Lower leg skin (tissue), 4 donors: ENCODE measurements at places on chromosomes 12 and 14.

DNA sequence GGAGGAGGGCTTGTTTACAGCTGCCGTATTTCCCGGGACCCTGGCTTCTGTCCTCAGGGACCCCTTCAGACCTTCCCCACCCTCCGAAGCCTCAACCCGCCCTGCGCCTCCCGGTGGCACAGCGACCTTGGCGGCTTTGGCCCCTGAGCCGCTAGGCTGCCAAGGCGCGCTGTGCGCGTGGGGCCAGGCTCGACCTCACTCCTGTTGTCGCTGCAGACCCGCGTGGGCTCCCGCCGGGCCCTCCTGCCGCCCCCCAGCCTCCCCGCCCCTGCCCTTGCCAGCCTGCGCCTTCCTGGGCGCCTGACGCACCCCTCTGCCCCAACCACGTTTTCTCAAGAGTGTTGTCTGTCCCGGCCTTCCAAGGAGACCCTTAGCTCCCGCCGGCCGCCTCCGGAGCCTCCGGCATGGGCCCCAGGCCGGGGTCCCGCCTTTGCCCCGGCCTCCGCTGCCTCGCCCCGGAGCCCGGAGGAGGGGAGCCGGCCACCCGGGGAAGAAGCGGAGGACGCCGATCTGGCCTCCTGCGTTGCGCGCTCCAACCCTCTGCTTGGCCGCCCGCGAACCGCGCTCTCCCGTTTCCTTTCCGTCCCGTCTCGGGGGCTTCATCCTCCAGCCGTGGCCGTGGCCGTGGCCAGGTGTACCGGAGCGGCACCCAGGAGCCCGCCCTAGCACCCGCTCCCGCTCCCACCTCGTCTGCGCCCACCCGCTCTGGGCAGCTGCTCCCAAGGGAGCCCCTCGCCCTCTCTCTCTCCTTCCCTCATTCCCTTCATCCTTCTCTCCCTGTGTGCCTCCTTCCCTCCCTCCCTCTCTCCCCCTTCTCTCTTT, 19.9 kb downstream of the PPP2R5C start:
- peak; percentile 87 for DNase-seq

DNA sequence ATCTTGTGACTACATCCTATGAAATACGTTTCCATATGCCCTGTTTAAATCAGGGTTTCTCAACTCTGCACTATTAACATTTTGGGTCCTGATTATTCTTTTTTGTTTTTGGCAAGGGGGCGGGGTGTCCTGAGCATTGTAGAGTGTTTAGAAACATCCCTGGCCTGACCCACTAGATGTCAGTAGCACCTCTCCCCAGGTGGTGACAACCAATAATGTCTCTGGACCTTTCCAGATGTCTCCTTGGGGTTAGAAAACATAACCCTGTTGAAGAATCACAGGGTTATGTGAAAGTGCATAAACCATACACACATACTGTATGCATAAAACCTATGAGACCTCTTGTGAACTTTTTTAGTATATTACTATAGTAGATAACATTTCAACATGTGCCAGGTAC, 1.4 kb downstream of the ACAD10 start:
- no peak for DNase-seq

GRCh38 chr12:17134315-17134714, 528.4 kb upstream of the LMO3 start:
- no peak for DNase-seq

- no peak for DNase-seq
Observed at GRCh38 chr14:92601757-92602417, 88.3 kb downstream of the RIN3 start.

DNA sequence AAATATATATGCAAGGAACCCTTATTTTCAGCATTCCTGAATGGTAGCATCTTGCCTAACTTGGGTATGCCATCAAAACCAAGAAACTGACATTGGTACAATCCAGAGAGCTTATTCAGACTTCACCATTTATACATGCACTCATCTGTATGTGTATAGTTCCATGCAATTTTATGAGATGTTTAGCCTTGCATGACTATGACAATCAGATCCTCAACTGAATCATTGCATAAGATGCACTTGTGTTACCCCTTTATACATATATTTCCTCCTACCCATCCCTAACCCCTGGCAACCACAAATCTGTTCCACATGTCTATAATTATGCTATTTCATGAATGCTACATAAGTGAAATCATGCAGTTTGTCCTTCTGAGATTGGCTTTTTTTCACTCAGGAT, 37.0 kb upstream of the PPFIBP1 start:
- DNase-seq, result no peak

DNA sequence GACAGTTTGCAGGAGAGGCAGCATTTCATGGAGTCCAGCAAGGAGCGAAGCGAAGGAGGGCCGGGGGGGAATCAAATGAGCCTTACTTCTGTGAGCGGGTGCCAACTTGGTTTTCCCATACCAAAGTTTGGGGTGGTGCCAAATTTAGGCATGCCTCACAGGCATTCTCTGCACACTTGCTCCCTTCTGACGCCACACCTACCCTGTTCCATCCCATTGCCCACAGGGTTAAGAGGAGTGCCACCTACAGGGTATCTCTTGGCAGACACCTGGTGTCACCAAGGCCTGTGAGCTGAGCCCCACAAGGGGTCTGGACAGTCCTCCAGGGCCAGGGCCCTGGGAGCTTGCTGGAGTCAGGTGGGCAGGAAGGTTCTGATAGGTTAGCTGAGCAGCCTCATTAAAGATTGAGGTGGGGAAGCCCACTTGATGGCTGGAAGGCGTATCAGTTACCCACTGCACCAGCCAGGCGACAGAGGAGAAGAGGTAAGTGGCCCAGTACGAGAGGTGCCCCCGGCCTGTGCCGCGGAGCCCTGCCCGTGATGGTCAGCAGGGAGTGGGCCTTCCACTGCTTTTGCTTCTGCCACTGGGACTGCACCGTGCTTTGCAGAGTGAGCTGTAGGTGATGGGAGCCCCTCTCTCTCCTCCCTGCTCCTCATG, 45.2 kb downstream of the DEGS2 start:
- DNase-seq, result no peak

- peak; percentile 80 for DNase-seq
Observed at GRCh38 chr12:131456301-131457027, 254.4 kb upstream of the SFSWAP start.

DNA sequence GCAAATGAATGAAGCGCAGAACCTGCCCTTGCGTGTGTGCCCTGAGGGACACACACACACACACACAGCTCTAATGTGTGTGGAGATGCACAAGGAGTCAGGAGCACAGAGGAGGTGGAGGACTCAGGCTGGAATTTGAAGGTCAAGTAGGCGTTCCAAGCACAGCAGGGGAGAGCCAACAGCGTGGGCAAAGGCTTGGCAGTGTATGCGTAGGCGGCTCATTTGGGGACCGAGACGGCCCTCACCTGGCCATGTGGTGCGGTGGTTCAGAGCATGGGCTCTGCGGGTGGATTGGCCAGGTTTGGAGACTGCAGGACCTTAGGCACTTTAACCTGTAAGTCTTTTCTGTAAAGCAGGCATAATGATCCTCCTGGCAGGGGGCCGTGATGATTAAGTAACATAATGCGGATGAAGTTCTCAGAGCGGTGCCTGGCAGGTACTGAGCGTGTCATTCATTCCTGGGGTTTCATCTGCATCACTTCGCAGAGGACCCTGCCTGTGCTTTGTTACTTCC, 69.5 kb upstream of the SLC24A4 start:
- DNase-seq, result no peak

GRCh38 chr12:50520416-50521207, 15.8 kb downstream of the DIP2B start:
- no peak for DNase-seq

DNA sequence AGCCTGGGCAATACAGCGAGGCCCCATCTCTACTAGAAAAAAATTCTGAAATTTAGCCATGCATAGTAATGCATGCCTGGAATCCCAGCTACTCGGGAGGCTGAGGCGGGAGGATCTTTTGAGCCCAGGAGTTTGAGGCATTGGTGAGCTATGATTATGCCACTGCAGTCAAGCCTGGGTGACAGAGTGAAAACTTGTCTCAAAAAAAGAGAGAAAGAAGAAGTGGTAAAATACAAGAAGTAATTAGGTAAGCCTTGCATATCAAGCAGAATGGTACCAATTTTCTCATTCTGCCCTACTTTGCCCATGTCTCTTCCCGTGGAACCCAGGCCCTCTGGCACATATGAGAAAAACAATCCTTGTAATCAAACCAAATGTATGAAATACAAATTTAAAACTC, 70.7 kb downstream of the SUSD6 start:
- DNase-seq, result peak; percentile 13

DNA sequence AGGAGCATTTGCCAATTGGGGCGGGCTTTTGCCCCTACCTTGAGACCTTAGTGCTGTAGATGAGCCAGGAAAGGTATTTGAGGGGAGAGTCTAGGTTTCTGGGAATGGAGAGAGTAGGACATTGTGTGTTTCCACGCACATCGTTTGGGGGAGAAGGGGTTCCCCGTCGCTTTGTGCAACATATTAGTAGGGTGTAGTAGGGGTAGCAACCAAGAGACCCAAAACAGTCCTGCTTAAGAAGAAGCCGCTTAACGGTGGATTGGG, 694 bp upstream of the PTGES3 start:
- no peak for DNase-seq

- DNase-seq, result no peak
Observed at GRCh38 chr12:66409195-66409871, 107.0 kb downstream of the HELB start.

DNA sequence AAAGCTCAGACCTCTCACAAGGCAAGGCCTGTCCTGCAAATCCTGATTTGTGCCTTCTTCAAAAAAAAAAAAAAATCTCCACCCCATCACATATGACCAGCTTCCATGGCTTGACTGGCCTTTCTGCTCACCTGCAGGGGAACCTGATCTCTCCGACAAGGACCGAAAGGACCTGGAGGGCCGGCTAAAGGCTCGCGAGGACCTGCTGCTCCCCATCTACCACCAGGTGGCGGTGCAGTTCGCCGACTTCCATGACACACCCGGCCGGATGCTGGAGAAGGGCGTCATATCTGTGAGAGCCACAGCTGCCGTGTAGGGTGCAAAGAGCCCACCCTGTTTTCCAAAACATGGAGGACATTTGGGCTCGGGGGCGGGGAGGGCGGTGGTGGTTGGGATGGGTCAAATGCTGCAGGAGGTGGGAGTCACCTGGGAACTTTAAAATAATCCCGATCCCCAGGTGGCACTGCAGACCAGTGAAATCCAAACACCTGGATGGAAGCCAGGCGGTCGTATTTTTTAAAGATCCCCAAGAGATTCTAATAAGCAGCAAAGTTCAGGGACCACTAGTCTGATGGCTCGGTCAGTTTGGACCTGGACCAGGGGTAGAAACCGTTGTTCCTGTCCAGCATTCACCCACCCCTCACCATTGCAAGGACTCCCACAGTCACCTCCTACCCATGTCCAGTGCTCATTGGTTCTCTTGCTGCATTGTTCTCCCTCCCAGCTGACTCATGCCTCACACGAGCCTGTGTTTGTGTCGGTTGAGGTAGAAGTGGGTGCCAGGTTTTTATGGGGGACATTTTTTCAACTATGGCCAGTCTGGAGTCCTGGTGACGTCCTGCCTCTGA, 44.8 kb downstream of the FOXN4 start:
- peak; percentile 93 for DNase-seq

- DNase-seq, result no peak
Observed at GRCh38 chr14:104392001-104392395, 187.6 kb upstream of the C14orf180 start.

- DNase-seq, result no peak
Observed at GRCh38 chr12:102871014-102871413, 46.0 kb downstream of the PAH start.

GRCh38 chr14:82230748-82231147, 697.1 kb upstream of the SEL1L start:
- no peak for DNase-seq

- DNase-seq, result no peak
Observed at GRCh38 chr12:54572881-54573280, 15.6 kb downstream of the PPP1R1A start.

- no peak for DNase-seq
Observed at GRCh38 chr12:22967171-22967570, 342.2 kb downstream of the ETNK1 start.

- no peak for DNase-seq
Observed at GRCh38 chr12:85798122-85798521, 38.1 kb downstream of the RASSF9 start.

DNA sequence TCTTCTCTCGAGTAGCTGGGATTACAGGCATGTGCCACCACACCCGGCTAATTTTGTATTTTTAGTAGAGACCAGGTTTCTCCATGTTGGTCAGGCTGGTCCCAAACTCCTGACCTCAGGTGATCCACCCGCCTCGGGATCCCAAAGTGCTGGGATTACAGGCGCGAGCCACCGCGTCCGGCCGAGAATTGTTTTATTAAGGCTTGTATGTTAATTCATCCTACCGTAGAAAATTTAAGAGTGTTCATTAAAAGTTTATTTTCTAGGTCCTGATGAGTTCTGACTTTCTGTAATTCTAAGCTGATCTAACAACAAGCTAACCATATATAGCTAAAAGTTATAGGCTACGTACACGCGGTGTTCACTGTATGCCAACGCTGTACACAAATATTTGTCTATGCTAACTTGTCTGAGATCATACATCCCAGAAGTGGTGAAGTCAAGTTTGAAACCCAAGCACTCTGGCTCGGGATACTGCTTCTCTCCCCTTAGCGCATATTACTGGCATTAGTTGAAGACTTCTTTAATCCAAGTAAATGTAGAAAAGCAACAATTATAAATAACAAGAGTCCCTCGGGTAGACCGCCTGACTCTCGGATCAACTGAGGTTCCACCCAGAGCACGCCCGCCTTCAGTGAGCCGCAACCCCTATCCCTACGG, 570 bp upstream of the MRPS35 start:
- no peak for DNase-seq

DNA sequence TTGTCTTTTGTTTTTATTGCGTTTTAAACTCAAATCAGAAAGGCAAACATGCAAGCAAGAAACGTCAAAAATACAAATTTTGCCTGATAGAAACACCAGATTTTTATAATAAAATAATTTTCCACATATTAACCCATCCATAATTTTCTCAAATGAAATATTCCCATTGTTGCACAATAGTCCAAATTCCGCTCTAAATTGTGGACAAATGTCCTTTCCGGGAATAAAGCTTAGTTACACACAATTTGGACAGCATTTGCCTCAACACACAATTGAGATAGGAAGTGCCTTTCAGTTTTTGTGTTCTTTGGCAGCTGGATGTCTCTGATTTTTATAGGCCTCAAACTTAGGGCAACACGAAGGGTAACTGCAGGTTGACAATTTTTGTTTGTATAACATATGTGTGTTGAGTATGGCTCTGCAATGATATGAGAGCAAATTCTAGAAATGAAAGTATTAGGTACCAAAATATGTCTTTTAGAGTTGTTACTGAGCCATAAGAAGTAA, 105.8 kb downstream of the DIO2 start:
- no peak for DNase-seq

- no peak for DNase-seq
Observed at GRCh38 chr12:6768437-6768914, 2.3 kb downstream of the PTMS start.

DNA sequence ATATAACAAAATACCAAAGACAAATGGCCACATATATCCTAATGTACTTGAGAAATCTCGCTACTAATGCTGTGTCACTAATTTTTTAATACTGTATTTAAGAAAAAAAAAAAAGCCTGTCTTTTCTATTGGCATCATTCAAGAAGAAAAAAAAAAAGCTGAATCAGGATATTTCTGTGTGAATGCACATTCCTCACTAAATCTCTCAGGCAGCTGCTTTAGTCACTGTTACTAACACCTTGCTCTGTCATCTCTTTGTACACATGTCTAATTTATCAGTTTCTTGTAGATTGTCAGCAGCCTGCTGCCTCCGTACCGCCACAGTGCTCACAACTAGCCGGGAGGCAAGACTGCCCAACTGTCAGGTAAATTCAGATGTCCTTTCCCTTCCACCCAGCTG, 32.0 kb upstream of the FGD4 start:
- DNase-seq, result no peak
